CD14-positive monocyte (primary cell): ENCODE measurements at places on chromosomes 7 and 10. TPM values are rescaled to one million over a fixed set of nuclear protein-coding genes. Genes with fewer than 3 reads are reported as not detected.

DNA sequence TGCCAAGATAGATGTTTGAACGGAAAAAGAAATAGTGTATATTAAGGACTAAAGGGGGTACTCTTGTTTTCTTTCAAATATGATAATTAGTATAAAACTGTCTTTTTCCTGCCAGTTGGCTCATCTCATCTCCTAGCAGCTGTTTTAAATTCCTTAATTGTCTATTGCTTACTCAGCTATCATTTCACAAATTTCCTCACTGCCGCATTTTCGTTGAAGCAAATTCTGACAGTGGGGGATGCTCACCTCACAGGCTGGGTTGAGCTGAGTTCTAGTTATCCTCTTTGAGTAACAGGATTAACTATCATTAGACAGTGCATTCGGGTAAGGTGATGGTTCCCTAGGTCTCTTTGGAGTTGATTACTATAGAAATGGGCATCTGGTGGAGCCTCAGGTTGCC is 592.0 kb downstream of the AUTS2 start:
- no peak for DNase-seq

GRCh38 chr10:15254808-15255648 is 86.5 kb upstream of the NMT2 start:
- no peak for DNase-seq

DNA sequence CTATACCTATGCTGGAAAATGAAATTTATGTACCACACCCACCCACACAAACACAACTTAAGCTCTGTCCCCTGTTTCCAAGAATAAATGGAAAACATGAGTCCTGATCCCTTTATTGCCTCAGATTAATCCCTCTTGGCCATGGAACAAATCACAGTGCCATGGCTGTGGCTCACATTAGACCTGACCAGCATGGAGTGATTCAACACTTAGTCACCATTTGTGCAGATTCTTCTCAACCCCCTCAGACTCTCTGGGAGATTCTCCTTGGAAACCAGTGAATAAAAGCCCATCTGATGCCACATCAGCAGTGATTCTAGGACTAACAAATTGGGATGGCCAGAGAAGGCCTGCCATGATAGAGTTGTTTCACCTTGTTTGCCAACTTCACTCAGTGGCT is 204.4 kb upstream of the TMEM72 start:
- no peak for DNase-seq

- peak; percentile 33 for DNase-seq
These were observed 1.5 kb upstream of the ANTXRL start for GRCh38 chr10:46285300-46285699.

DNA sequence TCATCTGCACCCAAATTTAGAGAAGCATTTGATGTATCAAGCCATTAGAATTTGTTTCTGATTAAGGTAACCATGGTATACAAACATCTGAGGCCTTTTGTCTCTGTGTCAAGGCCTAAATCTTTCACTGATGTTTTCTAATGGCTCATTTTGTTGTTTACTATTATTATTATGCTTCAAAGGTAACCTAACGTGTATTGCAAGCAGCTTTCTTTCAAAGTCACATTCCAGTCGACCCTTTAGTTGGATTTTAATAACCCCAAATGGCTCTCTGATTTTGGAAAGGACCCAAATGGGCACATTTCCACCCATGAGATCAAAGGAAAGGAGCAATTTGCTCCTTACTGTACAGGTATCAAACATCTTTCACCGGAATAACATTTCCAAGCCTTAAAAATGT is 46.7 kb upstream of the WNT16 start:
- DNase-seq: no peak

- no peak for DNase-seq
These were observed 521.5 kb downstream of the SUGCT start for GRCh38 chr7:40656349-40656748.

The C7orf25 gene
- 0.62 and 0.96 TPM in 2 replicates for polyA plus RNA-seq

The CCDC172 gene
- not detected for polyA plus RNA-seq

The PSMA2 gene
- 294 TPM for polyA plus RNA-seq

DNA sequence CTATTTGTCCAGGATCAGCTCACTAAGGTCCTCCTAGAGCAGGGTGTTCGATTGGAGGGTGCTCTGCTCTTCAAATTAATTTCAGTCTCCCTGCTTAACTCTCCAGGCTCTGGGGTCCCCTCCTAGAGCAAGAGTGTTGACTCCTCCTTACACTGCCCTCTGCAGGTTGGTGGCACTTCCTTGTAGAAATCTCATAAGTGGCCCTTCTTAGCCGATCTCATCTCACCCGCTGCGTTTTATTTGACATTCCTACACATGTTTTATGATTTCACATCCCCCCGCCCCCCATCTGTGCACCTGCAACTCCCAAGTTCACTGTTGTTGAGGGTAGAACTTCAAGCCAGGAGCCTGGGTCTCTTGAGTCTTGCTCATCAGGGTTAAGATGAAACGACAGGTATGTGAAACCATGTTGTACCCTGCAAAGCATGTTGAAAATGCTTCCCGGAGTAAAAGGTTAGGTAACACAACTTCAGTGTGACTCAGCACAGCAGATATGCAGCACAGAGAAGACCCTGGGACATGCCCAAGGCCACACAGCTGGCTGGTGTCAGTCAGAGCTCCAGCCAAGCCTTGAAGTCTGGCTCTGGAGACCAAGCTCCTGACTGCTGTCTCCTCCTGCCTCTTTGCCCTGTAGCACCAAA is 171.2 kb downstream of the PRKAG2 start:
- no peak for DNase-seq

DNA sequence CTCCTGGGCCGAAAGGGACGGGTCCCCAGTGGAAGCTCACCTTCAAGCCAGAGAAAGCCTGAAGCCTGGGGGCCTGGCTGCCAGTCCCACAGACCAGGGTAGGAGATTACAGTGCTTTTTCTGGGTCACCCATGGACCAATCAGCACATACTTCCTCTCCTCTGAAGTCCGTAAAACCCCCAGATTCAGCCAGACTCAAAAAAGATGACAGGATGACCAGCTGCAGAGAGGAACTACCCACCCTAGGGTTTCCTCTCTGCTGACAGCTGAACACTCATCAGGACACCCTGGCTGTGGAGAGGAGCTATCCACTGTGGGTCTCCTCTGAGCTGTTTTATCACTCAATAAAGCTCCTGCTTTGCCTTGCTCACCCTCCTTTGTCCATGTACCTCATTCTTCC is 78.0 kb downstream of the SAMD9 start:
- no peak for DNase-seq

DNA sequence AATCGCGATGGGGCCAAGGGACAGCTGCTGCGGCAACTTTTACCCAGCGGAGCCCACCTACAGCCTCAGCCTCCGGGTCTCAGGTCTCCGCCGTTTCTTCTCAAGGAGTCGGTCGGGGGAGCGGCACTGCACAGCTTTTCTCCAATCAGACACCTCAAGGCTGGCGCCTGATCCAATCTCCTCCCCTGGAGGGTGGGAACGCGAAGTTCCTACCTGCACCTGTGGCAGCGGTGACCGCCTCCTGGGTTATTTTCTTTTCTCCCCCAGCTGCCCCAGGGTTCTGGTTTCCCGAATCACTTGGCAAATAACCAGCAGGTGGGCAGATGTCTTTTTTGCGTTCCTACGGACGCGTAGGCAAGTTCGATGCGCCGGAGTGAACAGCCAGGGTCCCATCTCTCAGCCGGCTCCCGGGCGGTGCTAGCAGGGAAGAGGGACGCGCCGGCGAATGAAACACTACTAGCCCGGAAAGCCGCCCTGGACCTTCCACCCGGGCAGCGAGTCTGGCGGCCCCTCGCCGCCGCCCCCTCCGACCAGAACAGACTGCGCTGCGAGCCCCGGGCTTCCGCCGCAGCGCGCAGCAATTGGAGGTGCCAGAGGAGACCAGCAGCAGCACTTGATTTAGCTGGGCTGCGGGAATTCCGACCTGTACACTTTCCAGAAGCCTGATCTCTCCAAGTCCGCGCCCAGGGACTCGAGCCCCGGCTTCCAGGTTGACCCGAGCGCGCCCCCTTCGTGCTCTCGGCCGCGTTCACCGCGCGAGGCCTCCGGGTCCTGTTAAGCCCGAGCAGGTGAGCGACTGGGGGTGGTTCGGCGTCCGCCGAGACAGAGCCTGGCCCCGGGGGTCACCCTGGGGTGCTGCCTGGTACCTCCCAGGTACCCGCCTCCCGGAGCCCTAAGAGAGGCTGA is at the start of gene PRR15:
Gene PRR15 (plus strand): TSS at position 246 of the 906 bp plus-strand sequence. CDS start 2,495 bp downstream, outside the sequence.
- no peak for DNase-seq

The NEUROD6 gene
- polyA plus RNA-seq: not detected

- DNase-seq: no peak
These were observed 27.6 kb downstream of the COBL start for GRCh38 chr7:51288896-51289622.

- DNase-seq: no peak
These were observed 1.4 kb downstream of the STK32C start for GRCh38 chr10:132306343-132306685.

- no peak for DNase-seq
These were observed 19.8 kb upstream of the FAM133B start for GRCh38 chr7:92609921-92610518.

GRCh38 chr7:77714195-77714594 is 17.9 kb downstream of the RSBN1L start:
- no peak for DNase-seq

The RHOBTB1 gene
- polyA plus RNA-seq: 0.41 TPM
